ENCODE measurements at places on chromosomes 6 and 20.

GRCh38 chr6:169884158-169884557 lies 132.7 kb downstream of the ERMARD start:
- DNase-seq, result no peak

DNA sequence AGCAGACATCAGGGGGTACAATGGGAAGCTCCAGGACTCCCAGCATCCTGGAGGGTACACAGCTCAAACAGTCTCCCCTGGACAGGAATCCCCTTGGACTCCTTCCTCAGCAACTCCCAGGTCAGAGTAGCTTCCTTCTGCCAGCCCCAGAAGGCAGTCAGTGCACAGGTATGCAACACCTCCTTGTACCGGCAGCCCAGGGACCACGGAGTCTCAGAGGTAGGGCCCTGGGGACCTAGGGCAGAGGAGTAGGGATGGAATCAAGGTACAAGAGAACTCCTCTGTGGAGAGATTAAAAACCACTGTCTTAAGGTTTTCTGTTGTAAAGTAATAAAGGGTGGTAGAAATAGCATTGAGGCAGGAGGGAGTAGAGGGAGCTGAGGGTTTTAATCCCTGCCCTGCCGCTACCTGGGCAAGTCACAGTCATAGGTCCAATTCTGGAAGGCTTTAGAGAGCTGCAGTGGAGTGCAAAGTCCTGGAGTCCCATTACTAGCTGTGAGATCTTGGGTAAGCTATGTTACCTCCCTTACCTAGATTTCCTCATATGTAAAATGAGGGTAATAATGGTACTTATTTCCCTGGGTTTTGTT lies 7.5 kb downstream of the TP53TG5 start:
- no peak for DNase-seq

DNA sequence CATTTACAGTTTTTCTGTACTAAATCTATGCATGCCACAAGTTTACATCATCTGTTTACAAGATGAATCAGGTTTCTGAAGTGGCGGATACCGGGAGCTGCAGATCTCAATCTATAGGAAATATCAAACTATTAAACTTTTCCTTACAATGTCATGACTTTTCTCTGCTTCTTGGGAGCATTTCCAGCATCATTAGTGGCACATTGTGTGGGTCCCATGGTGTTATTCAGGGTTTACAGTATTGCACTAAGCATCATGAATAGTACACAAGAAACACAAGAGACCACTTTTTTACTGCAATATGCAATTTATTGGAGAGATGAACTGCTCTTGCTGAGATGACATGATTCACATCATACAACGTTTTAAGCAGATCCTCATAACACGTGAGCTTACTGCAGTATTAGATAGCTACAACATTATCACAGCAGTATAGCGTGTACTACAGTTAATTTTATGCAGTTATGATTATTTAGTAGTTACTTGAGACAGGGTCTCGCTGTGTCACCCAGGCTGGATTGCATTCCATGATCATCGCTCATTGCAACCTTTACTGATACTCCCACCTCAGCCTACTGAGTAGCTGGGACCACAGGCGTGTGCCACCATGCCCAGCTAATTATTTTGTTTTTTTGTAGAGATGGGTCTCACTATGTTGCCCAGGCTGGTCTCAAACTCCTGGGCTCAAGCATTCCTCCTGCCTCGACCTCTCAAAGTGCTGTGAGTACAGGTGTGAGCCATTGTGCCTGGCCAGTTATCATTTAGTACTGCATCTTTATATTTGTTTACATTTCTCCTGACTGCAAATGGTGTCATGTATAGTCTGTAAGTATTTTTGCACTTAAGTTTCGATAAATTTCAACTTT lies 18.4 kb downstream of the BLTP3A start:
- no peak for DNase-seq

GRCh38 chr6:160102956-160103824 lies 18.4 kb upstream of the SLC22A1 start:
- DNase-seq, result no peak

GRCh38 chr6:163014736-163015135 lies 287.0 kb downstream of the PACRG start:
- no peak for DNase-seq

GRCh38 chr6:138856654-138857053 lies 60.8 kb downstream of the ECT2L start:
- no peak for DNase-seq

DNA sequence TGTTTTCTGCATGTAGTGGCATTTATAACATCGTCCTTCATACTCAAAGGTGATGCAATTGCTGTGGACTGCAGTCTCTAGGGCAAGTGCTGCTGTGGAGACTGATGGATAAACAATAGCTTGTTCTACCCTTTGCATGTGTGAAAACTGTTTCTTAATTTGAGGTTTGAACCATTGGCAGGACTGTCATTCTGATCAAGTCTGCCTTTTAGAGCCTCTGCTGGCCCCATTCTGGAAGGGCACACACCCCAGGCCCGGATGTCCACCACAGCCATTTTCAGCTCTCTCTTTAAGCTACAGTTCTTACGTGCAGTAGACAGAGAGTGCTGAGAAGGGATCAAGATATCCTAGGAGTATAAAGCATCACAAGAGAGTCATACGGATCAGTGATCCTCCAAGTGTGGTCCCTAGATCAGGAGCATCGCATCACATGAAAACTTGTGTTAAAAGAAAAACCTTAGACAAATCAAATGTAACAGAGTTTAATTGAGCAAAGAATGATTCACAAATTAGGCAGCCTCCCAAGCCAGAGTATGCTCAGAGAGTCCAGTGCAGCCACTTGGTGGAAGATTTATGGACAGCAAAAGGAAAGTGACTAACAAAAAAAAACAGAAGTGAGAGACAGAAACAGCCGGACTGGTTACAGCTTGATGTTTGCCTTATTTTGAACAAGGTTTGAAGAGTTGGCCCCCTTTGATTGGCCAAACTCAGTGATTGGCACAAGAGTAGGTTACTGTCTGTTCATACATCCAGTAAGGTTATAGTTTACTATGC lies 52.0 kb downstream of the FRK start:
- no peak for DNase-seq

GRCh38 chr20:59019217-59019616 lies at the start of gene TUBB1:
Gene TUBB1 (plus strand): TSS chr20:59019429. CDS start chr20:59019523, 94 bp downstream.
- no peak for DNase-seq

- DNase-seq, result no peak
Measured at GRCh38 chr6:54288474-54288873, 19.8 kb upstream of the TINAG start.

DNA sequence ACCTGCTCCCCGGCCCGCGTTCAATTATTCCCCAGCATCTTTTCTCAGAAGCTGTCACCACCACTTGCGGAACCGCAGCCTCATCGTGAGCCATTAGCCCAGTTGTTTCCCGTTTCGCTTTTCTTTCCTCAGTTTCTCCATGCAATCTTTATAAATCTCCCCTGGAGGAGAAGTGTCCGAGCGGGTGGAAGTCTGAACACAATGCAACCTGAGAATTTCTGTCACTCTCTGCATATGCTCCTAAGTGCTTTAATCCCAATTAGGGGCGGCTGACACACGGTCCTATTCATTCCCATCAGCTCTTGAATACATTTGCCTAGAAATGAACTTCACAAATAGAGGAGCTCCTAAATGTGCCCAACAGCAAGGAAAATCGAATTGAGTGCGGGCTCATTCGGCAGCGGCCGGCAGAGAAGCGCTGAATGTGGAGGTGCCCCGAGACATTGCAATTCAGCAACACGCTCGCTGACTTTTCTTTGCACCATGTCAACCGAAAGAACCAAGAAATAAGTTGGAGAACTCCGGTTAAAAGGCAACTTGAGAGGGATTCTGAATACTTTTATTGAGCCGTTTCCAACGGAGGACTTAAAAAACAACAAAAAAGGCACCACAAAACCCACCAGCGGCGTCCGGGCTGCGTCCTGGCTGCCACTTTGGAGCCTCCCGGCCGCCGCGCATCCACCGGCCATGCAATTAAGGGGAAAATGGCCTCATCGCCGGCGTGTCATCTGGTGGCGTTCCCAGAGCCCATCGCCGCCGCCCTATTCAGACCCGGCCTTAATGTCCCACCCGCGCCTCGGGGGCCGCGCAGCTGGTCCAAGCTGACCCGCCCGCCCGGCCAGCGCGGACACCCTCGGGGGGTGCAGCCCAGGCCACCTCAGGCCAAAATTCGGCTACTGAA lies 3.9 kb upstream of the PRDM13 start:
- no peak for DNase-seq

- no peak for DNase-seq
Measured at GRCh38 chr20:47606983-47607613, 105.4 kb downstream of the NCOA3 start.

DNA sequence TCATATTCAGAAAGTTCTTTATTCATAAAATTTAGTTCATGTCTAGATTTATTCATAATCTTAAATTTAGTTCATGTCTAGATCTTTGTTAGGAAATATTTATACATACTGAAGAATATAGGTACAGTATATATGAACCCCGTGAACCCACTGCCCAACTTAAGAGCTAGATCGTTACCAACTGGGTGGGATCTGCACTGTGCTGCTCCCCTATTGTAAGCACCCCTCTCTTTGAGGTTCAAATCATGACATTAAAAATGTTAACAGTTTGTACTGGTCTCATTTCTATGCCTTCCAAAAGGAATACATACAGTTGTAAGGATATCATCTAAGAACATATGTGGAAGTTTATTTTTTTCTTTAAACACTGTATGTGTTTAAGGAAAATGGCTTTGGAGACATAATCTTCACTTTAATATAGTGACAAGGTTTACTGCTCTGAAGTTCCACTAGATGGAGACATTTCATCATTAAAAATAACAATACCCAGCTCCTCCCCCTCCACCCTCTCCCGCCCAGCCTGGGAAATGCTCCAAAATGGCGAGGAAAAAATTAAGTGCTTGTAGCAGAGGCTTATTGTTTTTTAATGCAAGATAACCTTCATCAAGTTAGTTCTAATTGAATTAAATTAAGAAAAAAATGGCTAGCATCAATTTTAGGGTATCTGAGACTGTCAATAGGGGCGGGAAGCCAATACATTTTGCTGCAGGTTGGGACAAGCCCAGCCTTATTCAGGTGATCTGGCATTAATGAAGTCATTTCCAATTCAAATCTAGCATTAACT lies 104.1 kb upstream of the TRAF3IP2 start:
- peak; percentile 73 for DNase-seq

DNA sequence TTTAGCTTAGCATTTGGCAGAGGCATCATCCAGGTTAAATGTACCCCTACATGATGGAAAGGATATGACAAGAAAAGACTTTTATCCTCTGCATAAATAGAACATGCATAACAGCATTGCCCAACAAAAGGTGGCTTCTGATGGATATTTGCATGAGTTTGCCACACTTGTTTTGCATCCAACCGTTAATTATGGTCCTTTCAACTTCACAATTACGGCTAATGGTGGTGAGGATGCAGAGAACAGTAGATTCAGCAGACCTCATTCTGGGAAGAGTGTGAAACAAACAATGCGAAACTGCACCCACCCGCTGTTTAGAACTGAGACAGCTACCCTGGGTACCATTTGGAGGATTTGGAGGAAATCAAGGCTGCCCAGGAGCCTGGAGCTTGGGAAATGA lies 690.9 kb upstream of the CHD6 start:
- DNase-seq, result no peak

- no peak for DNase-seq
Measured at GRCh38 chr20:23205611-23206041, 119.5 kb upstream of the CD93 start.

DNA sequence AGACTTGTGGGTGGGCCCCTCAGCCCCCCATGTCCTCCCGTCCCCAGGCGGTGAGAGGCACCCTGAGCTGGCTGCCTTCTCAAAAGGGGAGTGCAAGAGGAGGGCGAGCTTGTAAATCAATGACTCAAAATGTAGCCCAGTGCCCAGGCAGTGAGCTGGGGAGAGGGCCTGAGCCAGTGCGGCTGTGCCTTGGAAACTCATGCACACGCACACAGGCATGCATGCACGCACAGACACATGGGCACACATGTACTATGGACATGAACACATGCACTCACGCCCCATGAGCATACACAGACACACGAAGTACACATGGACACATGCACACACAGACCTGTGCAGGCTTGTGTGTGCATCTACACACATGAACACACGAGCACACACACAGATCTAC lies 133.5 kb downstream of the TAF4 start:
- no peak for DNase-seq

- no peak for DNase-seq
Measured at GRCh38 chr6:134678436-134678889, 271.4 kb downstream of the ALDH8A1 start.

- DNase-seq, result no peak
Measured at GRCh38 chr20:60030471-60030870, 72.2 kb downstream of the CDH26 start.

DNA sequence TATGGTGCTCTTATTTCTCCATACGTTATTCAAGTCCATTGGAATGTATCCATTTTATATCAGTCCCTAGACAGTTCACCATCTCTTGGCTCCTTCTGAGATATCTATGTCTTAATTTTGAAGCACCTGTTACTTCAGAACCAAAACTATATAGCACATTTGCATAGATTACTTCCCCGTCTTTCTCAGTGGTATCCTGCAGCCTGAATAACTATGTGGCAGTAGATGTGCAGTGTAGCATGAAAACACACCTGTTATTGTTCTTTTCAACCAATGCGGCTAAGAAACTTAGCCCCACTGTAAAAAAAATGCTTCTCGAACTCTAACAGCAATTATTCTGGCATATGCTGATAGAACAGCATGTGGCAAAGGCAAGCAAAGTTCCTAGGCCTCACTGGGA lies 1184.4 kb upstream of the ADGRB3 start:
- no peak for DNase-seq

GRCh38 chr6:158002951-158003853 lies 21.5 kb downstream of the SYNJ2 start:
- no peak for DNase-seq

GRCh38 chr20:9081423-9081966 lies 12.6 kb downstream of the PLCB4 start:
- no peak for DNase-seq

- no peak for DNase-seq
Measured at GRCh38 chr20:50237349-50237748, 46.7 kb downstream of the CEBPB start.

- no peak for DNase-seq
Measured at GRCh38 chr20:2149507-2149906, 47.9 kb downstream of the STK35 start.

GRCh38 chr6:5199702-5200101 lies 61.0 kb downstream of the LYRM4 start:
- DNase-seq, result no peak

DNA sequence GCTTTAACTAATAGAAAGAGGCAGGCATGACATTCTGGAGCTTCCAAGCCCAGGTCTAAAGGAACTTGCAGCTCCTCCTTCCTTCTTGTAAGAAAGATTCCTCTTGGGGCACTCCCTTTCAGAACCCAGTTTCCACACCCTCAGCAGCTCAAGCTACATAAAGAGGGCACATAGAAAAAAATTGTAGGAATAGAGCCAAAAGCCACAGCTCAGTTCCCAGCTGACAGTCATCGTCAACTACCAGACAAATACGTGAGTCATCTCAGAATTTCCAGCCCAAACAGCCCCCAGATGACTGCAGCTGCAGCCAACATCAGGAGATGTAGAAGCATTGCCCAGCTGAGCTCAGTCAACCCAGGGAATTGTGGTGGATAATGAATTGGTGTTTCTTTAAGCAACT lies 349.8 kb upstream of the ARID1B start:
- DNase-seq, result no peak
